ENCODE measurements at places on chromosomes 6 and 20.

- no peak for DNase-seq
Measured at GRCh38 chr6:21856844-21857243, 263.3 kb downstream of the SOX4 start.

DNA sequence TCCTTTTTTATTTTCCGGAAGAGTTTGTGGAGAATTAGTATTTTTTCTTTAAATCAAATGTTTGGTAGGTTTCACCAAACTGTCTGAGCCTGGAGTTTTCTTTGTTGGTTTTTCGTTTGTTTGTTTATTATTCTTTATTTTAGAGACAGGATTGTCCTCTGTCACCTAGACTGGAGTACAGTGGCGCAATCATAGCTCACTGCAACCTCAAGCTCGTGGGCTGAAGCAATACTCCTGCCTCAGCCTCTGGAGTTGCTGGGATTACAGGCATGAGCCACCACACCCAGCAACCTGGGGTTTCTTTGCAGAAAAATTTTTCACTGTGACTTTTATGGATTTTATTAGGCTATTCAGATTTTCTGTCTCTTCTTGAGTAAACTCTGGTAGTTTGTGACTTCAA is 120.2 kb upstream of the LOC128125822 start:
- peak; percentile 30 for DNase-seq

DNA sequence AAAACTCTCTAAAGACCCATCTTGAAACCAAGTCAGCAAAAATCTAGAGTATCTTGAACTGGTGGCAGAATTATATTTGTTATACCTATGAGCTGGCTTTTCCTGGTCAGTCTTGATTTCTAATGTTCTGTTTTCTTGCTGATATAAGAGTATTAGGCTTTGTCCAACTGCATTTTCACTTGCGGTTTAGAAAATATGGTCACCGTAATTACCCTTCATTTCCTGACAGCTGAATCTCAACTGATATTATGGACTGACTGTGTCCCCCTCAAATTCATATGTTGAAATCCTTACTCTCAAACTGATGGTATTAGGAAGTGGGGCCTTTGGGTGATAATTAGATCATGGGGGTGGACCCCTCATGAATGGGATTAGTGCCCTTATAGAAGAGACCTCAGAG is 72.1 kb downstream of the TXLNB start:
- DNase-seq: no peak

GRCh38 chr20:10676518-10676917 is 2.7 kb upstream of the JAG1 start:
- DNase-seq: no peak

GRCh38 chr6:36244641-36245280 is 25.1 kb upstream of the PNPLA1 start:
- no peak for DNase-seq

DNA sequence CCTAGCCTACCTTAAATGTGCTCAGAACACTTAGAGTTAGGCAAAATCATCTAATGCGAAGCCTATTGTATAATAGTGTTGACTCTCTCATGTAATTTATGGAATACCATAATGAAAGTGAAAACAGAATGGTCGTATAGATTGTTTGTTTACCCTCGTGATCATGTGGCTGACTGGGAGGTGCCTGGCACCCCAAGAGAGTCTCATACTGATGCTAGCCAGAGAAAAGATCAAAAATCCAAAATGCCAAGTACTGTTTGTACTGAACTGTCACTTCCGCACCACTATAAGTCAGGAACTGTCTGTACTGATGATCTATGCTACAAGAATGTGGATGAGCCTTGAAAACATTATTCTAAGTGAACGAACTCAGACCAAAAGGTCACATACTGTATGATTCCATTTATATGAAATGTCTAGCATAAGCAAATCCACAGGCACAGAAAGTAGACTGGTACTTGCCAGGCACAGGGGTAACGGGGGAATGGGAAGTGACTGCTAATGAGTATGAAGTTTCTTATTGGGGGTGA is 22.4 kb downstream of the ZMYND8 start:
- DNase-seq: peak; percentile 92

- no peak for DNase-seq
Measured at GRCh38 chr6:112021691-112022310, 32.1 kb upstream of the CCN6 start.
